ENCODE measurements at places on chromosomes 2 and 18.

DNA sequence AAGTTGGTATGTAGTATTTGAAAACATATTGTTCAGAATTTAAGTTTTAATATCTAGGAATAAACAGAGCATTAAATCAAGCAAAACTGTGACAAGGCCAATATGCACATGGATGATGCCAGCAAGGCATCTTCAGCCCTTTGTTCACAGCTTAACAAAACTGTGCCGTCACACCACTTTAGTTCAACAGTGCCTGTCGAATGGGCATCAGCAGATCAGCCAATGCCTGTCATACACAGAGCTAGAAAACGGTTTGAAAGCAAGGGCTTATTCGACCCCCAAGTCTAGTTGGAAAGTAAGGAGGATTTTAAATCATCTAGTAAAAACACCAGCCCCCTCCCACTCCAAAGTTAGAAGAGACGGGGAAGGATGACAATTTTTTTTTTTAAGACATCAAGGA, 16.7 kb downstream of the ZEB2 start:
- DNase-seq: no peak

DNA sequence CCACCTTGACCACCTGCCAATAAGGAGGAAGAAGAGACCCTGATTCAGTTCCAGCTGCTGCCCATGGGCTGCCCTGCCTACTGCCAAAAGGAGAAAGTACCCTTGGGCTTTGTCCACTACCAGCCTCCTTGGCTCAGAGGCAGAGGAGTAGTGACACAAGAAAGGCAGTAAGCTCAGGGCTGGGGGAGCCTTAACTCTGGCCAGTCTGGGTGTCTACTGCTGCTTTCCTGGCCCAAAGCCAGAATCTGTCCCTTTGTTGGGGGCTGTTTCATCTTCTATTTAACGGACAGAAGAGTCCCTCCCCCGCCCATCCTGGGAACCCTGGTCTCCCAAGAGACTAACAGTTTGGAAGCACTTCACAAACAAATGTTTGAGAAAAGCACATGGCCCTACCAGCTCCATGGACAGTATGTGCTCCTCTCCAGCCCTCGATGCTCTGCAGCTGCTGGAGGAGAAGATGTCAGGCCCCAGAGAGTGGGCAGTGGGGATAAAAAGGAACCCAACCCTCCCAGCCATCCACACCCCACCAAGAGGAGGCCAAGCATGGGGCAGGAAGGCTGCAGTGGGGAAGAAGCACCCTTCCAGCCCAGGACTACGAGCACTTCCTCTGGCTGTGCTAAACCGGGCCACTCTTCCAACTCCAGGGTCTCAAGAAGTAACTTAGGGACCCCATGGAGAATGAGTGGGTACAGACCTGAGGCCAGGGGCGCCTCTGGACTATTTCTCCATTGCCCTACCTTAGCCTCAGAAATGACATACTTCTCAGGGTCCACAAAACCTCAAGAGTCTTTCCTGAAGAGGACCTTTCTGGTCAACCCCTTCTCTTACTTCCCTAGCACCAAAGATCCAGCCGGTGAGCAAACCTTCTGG, 1.2 kb downstream of the ATG9A start:
- DNase-seq: no peak

- DNase-seq: no peak
Observed at GRCh38 chr2:40435426-40436092, 16.3 kb downstream of the SLC8A1 start.

GRCh38 chr2:29293830-29294438, 178.7 kb downstream of the CLIP4 start:
- DNase-seq: no peak

- DNase-seq: no peak
Observed at GRCh38 chr2:218664653-218665052, 5.2 kb downstream of the BCS1L start.

DNA sequence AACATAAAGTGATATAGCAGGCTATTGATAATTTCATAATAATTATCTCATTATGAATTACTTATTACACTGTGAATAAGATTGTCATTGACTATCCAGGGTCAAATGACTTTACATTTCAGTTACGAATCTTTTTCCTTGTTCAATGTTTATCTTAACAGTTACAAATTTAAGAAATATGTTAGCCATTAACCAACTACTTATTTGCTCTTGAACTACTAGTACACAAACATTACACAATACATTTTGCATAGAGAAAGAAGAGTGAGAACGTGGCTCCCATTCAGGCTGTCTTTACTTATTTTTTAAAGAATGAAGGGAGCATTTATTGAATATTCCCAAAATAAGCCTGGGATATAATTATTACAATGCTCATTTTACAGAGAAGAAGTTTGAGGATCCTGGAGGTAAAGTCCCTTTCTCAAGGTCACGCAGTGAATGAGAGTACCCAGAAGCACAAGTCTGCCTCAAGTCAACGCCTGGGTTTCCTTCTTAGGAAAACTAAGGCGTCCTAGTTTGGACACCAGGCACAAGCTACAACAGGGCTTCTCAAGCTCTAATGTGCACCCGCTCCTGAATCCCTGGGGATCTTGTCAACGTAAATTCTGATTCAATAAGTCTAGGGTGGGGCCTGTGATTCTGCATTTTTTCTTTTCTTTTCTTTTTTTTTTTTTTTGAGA, 164.2 kb downstream of the FIGN start:
- no peak for DNase-seq

GRCh38 chr18:60053747-60054304, 154.0 kb downstream of the PMAIP1 start:
- DNase-seq: no peak
